ENCODE measurements at places on chromosomes 6 and 20. TPM values are rescaled to one million over a fixed set of nuclear protein-coding genes. Genes with fewer than 3 reads are reported as not detected.

KCNQ5 gene
- total RNA-seq: 8.2 TPM

PANK2 gene
- 74.3 TPM for total RNA-seq

RIPOR3 gene
- not detected for total RNA-seq

PROKR2 gene
- total RNA-seq: not detected

TMEM30A gene
- 60.7 TPM for total RNA-seq

TMC2 gene
- 1.3 TPM for total RNA-seq

EYA4 gene
- total RNA-seq: not detected

PEX7 gene
- 2.5 TPM for total RNA-seq

PSORS1C2 gene
- total RNA-seq: not detected

LTB gene
- total RNA-seq: 32.6 TPM

FKBP1A gene
- 76.4 TPM for total RNA-seq

PBOV1 gene
- not detected for total RNA-seq

NKX2-4 gene
- not detected for total RNA-seq

CTAGE9 gene
- not detected for total RNA-seq

FAM209B gene
- total RNA-seq: 3.1 TPM

SLC22A16 gene
- not detected for total RNA-seq

ZNF391 gene
- total RNA-seq: 0.83 TPM

CFAP61 gene
- total RNA-seq: 1.3 TPM

TREM2 gene
- not detected for total RNA-seq

PABPC1L gene
- 48.1 TPM for total RNA-seq

NMBR gene
- total RNA-seq: not detected

THBS2 gene
- total RNA-seq: not detected

BRD2 gene
- total RNA-seq: 653 TPM

DDX43 gene
- 1.2 TPM for total RNA-seq

AVP gene
- not detected for total RNA-seq

RPN2 gene
- 136 TPM for total RNA-seq

HLA-DPA1 gene
- total RNA-seq: 43.1 TPM

SGK2 gene
- 0.48 TPM for total RNA-seq
